ENCODE measurements at places on chromosomes 6 and 20.

- peak; percentile 68 for DNase-seq
These were observed 4.9 kb upstream of the CDSN start for GRCh38 chr6:31125162-31125561.

DNA sequence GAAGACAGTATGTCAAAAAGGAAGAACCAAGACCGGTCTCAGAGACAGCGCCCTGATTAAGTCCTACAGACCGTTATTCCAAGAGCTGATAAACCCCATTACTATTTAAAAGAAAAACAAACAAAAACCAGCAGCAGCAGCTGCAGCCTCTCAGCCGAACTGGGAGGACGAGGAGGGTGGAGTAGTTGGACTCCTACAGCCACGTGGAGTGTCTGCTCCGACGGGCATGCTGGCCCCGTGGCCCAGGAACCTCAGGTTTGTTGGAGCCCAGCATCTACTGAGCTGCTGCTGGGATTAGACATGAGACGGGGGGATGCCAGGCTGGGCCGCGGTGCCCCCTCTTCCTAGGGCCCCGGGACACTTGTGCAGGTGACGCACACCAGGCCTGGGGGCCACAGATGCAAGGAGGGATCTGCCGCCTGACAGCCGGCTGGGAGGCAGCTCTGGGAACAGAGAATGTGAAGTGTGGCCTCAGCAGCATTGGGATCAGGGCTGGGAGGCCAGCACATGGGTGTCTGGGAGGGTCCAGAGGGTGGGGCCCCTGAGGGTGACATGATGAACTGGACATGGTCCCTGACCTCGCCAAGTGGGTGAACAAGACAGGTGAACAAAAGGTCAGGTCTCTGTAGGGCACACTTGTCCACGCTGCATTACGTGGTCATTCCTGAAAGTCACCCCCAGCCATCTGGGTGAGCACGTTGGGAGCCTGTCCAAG lies 2.9 kb upstream of the ZBTB46 start:
- no peak for DNase-seq

- no peak for DNase-seq
These were observed 60.2 kb downstream of the DLL1 start for GRCh38 chr6:170230520-170231292.

DNA sequence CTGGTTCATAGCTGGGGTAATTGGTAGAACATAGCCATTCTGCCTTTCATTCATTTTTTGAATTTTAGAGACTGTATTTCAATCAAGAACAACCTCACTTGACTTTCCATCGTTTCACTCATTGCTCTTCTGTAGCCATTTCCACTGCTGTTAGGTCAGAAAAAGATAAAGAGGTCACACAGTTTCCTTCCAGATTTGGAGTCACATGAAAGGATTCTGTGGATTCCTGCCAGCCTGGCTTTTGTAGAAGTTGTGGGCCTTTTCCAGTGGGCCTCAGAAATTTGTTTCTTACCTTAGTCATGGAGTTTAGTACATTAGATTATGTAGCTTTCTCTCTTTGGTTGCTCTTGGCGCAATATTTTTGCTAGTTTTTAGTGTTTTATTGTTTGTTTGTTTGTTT lies 157.8 kb downstream of the SASH1 start:
- no peak for DNase-seq

- no peak for DNase-seq
These were observed 177.2 kb downstream of the TSHZ2 start for GRCh38 chr20:53149148-53149889.

DNA sequence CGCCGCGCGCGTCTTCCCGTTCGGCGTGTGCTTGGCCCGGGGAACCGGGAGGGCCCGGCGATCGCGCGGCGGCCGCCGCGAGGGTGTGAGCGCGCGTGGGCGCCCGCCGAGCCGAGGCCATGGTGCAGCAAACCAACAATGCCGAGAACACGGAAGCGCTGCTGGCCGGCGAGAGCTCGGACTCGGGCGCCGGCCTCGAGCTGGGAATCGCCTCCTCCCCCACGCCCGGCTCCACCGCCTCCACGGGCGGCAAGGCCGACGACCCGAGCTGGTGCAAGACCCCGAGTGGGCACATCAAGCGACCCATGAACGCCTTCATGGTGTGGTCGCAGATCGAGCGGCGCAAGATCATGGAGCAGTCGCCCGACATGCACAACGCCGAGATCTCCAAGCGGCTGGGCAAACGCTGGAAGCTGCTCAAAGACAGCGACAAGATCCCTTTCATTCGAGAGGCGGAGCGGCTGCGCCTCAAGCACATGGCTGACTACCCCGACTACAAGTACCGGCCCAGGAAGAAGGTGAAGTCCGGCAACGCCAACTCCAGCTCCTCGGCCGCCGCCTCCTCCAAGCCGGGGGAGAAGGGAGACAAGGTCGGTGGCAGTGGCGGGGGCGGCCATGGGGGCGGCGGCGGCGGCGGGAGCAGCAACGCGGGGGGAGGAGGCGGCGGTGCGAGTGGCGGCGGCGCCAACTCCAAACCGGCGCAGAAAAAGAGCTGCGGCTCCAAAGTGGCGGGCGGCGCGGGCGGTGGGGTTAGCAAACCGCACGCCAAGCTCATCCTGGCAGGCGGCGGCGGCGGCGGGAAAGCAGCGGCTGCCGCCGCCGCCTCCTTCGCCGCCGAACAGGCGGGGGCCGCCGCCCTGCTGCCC lies 1.1 kb downstream of the SOX4 start:
- DNase-seq: peak; percentile 23

- no peak for DNase-seq
These were observed 61.3 kb downstream of the TRERF1 start for GRCh38 chr6:42390228-42390934.

DNA sequence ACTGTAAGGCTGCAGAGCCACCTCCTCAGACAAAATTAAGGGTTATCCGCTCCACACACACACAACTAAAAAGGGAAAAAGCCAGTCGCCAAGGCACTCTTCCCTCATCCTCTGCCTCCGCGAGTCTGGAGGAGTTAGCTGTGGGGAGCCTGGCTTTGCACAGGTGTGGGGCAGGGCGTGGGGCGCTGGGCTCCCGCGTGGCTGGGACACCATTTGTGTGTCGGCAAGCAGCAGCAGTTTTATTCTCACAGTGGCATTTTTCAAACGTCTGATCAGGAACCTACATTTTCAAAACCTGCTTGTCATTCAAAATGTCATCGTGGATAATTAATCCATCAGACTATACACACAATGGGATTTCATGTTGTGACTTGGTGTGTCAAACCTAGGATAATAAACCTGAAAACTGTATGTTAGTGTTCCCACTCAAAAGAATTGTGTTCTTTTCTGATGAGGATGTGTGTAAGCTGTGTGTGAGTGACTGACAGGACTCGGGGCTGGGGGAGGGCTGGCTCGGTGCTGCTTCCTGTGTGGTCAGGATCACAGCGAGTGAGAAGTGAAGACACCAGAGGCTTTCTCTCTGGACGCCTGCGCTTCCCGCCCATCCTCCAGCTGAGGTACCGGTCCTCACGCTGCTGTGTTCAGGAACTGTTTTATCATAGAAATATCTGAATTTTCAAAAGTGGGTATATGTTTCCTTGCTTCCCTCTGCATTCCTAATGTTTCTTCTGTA lies 83.1 kb downstream of the IRF4 start:
- peak; percentile 2 for DNase-seq

DNA sequence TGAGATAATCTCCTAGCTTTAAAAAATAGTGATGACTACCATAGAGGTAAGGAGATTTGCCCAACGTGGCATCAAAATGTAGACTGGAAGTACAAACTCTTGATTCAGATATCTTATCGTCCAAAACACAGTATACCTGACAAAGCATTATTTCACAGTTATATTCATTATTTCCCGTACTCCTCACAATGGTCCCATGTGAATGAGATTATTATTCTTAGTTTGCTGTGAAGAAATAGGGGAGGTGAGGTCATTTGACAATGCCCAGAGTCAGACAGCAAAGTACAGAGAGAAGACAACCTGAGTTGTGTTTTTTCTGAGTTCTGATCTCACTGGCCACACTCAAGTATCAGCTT lies 1.2 kb upstream of the TFB1M start:
- DNase-seq: peak; percentile 35

DNA sequence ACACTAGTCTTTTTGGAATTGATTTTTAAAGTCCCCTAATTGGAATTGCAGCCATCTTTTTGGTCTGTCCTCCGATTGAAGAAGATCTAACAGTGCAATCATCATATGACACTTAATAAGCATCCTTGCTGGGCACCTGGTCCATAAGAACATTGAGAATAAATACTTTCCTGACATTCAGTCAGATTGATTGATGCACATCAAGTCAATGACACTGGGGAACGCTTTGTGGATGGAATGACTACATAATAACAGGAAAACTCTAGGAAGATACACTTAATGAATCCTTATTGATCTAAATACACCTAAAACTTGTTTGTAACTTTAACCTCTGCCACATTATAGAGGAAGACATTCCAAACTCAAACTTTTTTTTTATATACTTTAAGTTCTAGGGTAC lies 255.7 kb downstream of the PRKN start:
- no peak for DNase-seq

DNA sequence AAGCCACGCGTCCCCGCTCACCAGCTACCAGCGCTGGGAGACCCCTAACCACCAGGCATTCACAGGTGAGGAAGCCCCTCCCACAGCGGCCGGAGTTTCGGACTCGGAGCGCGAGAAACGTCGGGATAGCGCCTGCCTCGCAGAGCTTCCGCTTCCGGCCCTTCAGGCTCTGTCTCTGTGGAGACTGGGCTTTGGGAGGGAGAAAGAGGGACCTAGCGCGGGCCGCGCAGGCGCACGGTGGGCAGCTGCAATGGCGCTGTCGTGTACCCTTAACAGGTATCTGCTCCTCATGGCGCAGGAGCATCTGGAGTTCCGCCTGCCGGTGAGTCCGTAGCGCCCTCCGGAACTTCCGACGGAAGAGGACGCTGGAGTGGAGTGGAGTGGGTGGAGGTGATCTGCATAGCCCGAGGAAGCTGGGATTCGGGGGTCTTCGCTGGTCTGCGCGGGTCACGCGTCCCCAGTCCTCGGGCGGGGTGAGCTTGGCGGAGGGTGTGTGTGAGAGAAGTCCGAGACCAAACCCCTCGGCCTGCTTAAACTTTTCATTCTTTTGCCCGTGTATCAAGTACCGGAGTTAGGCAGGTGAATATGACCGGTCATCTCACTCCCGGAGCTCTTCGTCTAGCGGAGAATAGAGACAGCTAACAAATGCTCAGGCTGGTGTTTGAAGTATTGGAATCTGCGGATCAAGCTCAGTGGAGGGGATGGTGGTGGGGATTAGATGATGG lies at the start of gene TRMT11:
TRMT11 (plus strand) TSS at position 240 of the 725 bp plus-strand sequence; CDS start at position 251, 11 bp downstream.
- DNase-seq: peak; percentile 92

GRCh38 chr20:36604952-36605398 lies 604 bp upstream of the RAB5IF start:
- DNase-seq: no peak

DNA sequence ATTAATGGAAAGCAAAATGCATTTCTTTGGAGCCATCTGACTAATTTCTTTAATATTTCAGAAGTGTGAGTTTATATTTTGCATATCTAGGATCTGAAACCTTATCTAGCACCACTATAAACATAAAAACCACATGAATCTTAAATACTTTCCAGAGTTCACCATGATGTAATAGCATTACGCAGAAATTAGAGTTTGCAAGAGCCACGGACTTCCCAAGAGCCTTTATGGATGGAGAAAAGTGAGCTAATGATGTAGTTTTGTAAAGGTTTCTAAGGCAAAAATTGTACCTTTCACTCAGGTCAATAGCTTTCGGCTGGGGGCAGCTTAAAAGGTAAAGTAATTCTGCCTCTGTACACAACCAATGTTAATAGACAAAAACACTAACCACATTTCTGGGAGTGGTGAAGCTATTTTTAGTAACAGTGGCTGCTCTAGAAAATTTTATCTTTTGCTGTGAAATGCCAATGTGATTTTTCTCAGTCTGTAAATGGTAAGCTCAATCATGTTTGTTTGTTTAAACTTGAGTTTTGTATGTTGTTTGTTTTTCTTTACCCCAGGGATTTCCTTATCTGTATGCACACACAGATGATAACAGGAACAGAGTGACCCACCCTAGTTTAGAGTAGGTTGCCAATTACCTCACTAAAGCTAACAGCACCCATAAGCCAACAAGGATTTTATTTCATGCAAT lies 80.5 kb downstream of the FILIP1 start:
- no peak for DNase-seq

DNA sequence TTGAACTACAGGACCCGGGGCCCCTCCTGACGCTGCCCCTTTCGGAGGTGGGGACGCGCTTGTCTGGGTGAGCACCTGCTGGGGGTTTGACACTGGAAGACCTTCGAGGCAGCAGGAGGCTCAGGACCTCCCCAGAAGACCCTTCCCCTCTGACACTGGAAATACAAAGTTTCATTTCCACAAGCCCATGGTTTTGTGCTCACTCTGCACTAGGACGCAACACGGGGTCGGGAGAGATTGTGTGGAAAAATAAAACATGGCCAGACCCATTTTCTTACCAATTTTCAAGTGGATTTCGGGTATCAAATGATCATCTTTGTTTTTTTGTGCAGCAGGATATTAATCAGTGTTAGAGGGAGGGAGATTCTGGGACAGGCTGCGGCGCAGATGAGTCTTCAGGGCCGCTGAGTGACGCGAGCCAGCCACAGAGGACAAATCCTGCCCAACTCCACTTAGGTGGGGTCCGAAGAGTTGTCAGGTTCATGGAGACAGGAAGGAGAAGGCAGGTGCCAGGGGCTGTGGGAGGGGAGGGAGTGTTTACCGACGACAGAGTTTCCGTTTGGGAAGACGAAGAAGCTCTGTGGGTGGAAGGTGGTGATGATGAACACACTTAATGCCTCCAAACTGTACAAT lies 160.0 kb upstream of the AFDN start:
- DNase-seq: no peak

DNA sequence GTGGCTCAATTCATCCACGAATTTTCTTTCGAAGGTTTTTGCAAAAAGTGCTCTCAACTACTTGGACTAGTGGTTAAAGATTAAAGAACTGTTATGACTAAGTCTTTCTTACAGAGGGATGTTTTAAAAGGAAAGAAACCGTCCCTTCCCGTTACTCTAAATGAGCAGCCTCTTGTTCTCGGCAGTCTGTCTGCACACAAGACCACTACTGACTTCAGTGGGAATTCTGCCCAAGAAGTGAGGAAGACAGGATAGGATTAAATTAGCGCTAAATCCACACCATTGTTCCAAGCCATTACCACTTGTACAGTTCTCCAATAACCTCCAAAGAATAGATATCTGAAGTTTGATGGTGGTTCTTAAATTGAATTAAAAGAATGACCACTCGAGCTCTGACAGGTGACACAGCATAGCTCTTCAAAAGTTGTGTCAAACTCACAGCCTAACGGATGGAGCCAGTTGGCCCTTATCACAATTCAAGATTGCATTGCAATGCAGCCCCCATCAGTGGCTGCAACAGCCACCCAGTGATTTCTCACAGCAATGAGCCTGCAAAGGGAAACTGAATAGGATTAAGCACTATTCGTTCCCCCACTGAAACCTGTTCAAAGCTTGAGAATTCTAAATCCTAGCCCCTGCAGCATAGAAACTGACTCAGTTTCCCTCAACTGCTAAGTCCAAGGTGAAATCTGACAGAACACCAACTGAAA lies 1.8 kb downstream of the EPB41L2 start:
- peak; percentile 73 for DNase-seq

DNA sequence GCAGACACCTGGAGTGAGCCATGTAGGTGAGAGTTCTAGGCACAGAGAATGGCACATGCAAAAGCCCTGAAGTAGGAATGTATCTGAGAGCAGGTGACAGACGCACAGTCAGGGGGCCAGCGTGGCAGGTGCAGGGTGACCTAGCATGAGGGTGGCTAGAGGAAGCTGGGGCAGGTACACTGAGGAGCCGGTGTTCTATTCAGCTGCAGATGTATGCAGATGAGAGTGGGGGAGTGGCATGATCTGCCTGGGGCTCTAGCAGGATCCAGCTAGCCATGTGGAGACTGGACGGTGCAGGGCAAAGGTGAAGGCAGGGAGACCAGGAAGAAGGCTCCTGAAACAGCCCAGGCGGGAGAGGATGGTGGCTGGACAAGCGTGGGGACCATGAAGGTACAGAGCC lies 10.7 kb downstream of the PEDS1 start:
- no peak for DNase-seq
